Left lobe of liver (tissue), 2 donors: ENCODE measurements at places on chromosomes 16 and 17. TPM values are rescaled to one million over a fixed set of nuclear protein-coding genes. Genes with fewer than 3 reads are reported as not detected.

The TP53TG3F gene
- not detected for total RNA-seq

The ABCA6 gene
- total RNA-seq, result 101 TPM

The GP2 gene
- 11.8 TPM for total RNA-seq

The CDYL2 gene
- 5.4 TPM for total RNA-seq

The LGALS9B gene
- total RNA-seq, result not detected

The PLA2G10 gene
- total RNA-seq, result not detected

The ZMYND15 gene
- total RNA-seq, result 0.63 TPM

The SAMD14 gene
- total RNA-seq, result 1.9 TPM

The CCDC154 gene
- 1.4 TPM for total RNA-seq

The TNFSF13 gene
- 5.9 TPM for total RNA-seq

The TMC8 gene
- total RNA-seq, result 3.9 TPM

DNA sequence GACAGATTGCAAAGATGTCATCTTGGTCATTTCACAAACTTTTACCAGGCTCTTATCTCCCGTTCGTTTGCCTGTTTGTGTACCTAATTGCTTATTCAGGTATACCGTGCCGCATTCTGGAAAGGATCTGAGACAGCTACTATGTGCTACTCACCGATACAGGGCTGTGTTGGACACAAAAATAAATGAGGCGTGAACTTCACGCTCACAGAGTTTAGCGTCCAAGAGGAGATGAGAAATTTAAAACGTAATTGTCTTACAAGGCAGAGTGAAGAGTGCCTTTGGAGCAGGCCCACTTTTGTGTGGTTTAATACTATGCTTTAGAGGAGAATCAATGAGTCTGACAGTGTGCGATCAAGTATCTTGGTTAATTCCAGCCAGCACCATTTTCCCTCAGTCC, 26.7 kb downstream of the MAF start:
- DNase-seq, result no peak

DNA sequence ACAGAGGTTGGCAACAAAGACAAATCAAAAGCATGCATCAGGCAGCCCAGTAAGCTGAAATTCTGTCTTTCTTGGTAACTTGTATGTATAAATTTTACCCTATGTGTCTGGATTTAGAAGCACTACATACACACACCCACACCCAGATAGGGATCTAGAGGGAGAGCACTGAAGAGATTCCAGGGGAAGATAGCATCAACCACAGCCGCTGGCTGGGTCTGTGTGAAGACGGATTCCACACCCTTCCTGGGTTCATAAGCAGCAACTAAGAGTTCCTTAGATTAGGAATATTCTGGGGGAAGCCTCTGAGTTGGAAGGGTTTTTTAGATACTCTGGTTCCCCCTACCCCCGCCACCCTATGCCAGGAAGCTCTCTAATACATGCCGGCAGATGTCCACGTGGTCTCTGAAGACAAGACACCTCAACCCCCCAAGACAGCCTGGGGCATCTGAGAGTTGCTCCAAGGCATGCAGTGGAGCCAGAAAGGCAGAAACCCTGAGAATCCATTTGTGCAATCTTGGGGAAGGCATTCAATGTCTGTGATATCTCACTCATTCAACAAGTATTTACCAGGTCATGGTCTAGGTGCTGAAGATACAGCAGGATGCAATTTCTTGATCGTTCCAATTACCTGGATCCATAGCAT, 86.4 kb downstream of the NOG start:
- DNase-seq, result no peak

- DNase-seq, result peak; percentile 75
Measured at GRCh38 chr16:80931801-80932707, 74.6 kb downstream of the CMC2 start.

- no peak for DNase-seq
Measured at GRCh38 chr16:12572316-12572985, 231.2 kb downstream of the CPPED1 start.

- peak; percentile 98 for DNase-seq
Measured at GRCh38 chr17:1649844-1650501, at the start of gene RILP. Gene RILP, minus strand, starts transcription at chr17:1649866. Its CDS starts 62 bp downstream, at chr17:1649804.

DNA sequence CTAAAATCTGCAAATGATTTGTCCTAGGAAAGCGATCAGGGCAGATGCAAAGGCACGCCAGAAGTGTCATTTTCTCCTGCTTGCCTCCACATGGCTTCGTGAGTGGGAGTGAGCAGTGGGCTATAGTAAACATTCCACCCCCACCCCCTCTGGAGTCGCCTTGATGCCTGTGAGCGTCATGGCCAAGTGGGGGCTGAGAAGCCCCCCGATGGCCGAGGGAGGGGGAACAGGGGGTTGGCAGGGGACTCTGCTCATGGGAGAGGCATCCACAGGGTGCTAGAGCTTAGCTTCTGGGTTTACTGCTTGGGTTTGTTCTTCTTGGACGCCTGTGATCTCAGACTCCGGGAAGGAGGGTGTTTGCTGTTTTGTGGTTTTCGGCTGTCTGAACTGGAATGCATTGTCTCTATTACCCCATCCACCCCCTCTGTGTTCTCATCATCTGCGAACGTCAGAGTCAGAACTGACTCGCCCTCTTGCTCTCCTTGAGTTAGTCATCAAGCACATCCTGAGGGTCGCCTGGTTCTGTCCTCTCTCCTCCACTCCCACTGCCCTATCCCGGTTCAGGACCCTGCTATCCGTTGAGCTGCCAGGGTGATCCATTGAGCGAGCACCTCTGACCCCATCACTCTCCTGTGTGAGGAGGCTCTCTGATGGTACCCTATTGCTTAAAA, 15.4 kb downstream of the TNS4 start:
- no peak for DNase-seq

DNA sequence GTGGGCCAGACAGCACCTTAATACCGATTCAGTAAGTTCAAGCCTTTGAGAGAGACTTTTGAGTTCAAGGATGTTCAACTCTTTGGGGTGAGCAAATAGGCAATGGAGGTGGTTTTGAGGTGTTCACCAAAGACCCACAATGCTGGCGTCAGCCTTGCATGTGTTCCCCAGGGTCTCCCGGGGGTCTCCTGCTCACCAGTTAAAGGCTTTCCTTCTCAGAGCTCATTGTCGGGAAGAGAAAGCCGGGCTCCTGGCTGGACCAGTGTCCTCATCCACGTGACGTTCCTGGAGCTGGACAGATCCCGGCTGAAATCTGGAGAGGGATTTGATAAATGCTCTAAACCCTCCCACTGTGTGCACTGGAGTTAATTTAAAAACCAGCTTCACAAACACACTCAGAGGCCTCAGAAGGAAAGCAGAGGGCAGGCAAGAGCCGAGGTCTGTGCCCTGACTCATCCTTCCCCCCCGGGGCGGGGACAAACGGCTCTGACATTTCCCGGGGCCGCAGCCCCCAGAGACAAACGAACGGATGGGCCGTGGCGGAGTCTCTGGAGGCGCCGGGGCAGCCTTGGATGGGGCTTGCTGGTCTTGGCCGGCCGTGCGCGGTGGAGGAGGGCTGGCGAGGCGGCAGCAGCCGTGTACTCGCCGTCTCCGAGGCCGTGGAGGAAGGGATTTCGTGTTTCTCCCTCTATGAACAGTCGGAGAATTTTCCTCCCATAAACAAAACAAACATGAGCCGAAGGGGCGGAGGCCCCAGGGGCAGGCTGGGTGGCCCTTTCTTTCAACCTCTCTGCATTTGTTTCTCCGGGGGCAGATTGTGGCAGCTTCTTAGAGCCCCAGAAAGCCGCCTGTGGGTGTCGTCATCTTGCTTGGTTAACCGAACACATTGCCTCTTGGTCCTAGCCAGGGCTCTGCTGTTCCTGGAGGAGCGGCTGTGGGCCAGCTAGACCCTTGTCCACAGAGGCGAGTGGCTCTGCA, 94.2 kb downstream of the NTN1 start:
- peak; percentile 65 for DNase-seq
